ENCODE measurements at places on chromosomes 3 and 15. TPM values are rescaled to one million over a fixed set of nuclear protein-coding genes. Genes with fewer than 3 reads are reported as not detected.

ACAN gene
- 0.06 TPM for total RNA-seq

DNA sequence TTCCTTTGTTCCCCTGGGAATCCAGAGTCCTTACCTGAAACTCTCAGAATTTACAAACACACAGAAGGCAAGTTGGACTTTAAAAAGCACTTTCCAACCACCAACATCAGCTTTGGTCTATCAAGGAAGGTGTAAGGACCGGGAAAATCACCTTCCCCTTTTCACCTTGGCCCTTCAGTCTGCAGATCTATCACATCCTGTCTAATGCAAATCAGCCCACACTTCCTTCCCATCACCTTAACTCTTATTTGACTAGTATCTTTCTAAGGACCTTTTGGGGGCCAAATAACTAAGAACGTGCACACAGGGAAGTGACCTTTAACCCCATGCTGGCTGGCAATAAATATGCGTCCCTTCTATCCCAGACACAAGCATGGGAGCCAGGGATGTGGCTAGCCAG, 320.6 kb downstream of the ARRDC4 start:
- no peak for DNase-seq

GRCh38 chr15:49619226-49619625, 1.4 kb downstream of the FAM227B start:
- DNase-seq = no peak

DNA sequence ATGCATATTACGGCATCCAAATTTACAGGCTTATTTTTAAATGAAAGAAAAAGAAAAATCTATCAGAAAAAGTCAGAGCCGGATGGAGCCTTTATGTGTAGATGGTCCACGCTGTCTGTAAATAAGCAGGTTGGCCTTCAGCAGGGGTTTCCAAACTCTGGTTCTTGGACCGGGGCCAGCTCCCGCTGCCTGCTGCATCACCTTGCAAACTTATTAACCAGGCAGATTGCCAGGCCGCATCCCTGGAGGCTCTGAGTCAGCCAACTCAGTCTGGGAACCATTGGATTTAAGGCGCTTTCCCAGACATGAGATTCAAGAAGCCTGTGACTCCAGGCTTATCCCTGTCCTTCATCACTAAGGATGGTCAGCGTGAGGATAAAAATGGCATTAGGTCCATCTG, 212.4 kb downstream of the OPA1 start:
- DNase-seq = peak; percentile 76

CORO2B gene
- total RNA-seq = 1.4 TPM

DNA sequence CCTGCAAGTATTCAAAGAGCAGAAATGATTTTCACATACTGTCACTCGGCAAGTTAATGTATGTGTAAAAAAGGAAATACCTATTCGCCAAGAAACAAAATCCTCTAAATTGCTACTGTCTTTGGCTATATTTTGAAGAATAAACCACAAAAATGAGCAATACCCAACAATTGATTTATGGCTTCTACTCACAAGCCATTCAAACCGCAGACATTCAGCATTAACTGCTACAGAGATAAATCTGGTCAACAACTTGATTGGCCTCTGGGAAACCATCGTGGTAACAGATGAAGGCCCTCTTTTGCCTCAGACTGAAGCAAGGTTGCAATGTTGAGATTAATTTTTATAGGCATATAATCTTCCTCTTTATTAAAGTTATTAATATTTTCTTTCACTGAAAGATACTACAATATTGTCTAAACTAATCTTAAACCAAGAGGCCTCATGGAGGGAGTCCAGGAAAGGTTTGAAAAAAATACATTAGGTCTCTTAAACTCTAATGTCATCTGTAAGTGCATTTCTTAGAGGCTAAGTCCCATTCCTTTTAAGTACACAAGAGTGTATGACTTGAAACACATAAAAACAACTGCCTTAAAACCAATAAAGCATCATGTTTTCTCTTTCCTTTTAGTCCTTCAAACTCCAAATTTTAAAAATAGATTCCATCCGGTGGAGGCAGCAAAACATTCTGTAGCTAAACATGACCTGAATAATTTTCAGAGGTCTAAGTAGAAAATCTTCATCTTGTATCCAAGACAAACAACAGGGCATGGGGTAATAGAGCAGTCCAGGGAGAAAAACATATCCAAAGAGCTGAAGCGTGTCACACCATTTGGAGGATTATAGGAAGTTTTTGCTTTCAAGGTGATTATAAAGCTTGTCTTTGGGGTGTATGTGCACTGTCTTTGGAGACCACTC, 162.4 kb upstream of the TGFBR2 start:
- no peak for DNase-seq

GRCh38 chr15:52800828-52801747, 11.0 kb upstream of the ONECUT1 start:
- DNase-seq = no peak

- peak; percentile 81 for DNase-seq
These were observed at the start of gene RIOX2 for GRCh38 chr3:97971679-97972567. Gene RIOX2 (minus strand): TSS chr3:97972431. CDS start chr3:97967593, 4,838 bp downstream.

All from psoas muscle (tissue), 8 donors.